ENCODE measurements at places on chromosomes 7 and 10. TPM values are rescaled to one million over a fixed set of nuclear protein-coding genes. Genes with fewer than 3 reads are reported as not detected.

The FRMPD2 gene
- total RNA-seq = 1.2 TPM

The BRAT1 gene
- 43.7 TPM for total RNA-seq

The PYROXD2 gene
- total RNA-seq = 15.8 TPM

The LBX1 gene
- not detected for total RNA-seq

The CASP7 gene
- 12.8 TPM for total RNA-seq

The CPXM2 gene
- total RNA-seq = 0.18 TPM

The ZNF117 gene
- total RNA-seq = 63.3 TPM

The CYP3A7 gene
- total RNA-seq = not detected

The OPN1SW gene
- total RNA-seq = not detected

The DYNC1I1 gene
- 2.6 TPM for total RNA-seq

The ADIRF gene
- total RNA-seq = not detected

The NAMPT gene
- 35.2 TPM for total RNA-seq

The FAM24B gene
- total RNA-seq = not detected

The MMD2 gene
- not detected for total RNA-seq

The ZNF107 gene
- 16.5 TPM for total RNA-seq

The TMEM196 gene
- total RNA-seq = 0.55 TPM

The CCSER2 gene
- 44.9 TPM for total RNA-seq

The H2BK1 gene
- total RNA-seq = not detected

The PHYHIPL gene
- total RNA-seq = 1.3 TPM

The IDI2 gene
- not detected for total RNA-seq

The SVOPL gene
- total RNA-seq = 1.4 TPM

The MMP21 gene
- total RNA-seq = not detected

The EFCAB10 gene
- 0.53 TPM for total RNA-seq

The NEUROD6 gene
- not detected for total RNA-seq

The ZNF503 gene
- total RNA-seq = 33.7 TPM

The UTF1 gene
- total RNA-seq = not detected

The BTAF1 gene
- 38.0 TPM for total RNA-seq

The SYNPO2L gene
- 0.07 TPM for total RNA-seq

The ACBD7 gene
- 10.7 TPM for total RNA-seq

The CTTNBP2 gene
- total RNA-seq = 14.0 TPM

The ZMIZ1 gene
- total RNA-seq = 85.2 TPM

The MAGI2 gene
- 13.4 TPM for total RNA-seq

The TUBAL3 gene
- not detected for total RNA-seq

The RADIL gene
- total RNA-seq = 2.0 TPM

The TMEM229A gene
- not detected for total RNA-seq

The HOXA4 gene
- total RNA-seq = 13.7 TPM

The MYL10 gene
- not detected for total RNA-seq

The NUTM2E gene
- total RNA-seq = 0.40 TPM

The SEPTIN7 gene
- total RNA-seq = 175 TPM

The CHAT gene
- not detected for total RNA-seq

The SYT15 gene
- total RNA-seq = 2.8 TPM

The FANK1 gene
- 2.5 TPM for total RNA-seq

The SEM1 gene
- total RNA-seq = 64.2 TPM

The NPFFR1 gene
- not detected for total RNA-seq

The SPDYE3 gene
- total RNA-seq = not detected

The ZNF467 gene
- total RNA-seq = 16.1 TPM

The ASB10 gene
- not detected for total RNA-seq

The CFAP46 gene
- 15.4 TPM for total RNA-seq

The PFKP gene
- 4.8 TPM for total RNA-seq

The ASAH2 gene
- 6.6 TPM for total RNA-seq

The NPTX2 gene
- 0.14 TPM for total RNA-seq

The SPDYE16 gene
- 0.31 TPM for total RNA-seq

The SSC4D gene
- total RNA-seq = 7.4 TPM

Measured in progenitor cell of endocrine pancreas (in vitro differentiated cells).